ENCODE measurements at places on chromosomes 2 and 18. TPM values are rescaled to one million over a fixed set of nuclear protein-coding genes. Genes with fewer than 3 reads are reported as not detected.
A peak's percentile ranks its signal among the peaks of the same experiment; 100 is the strongest.

ME2 gene
- total RNA-seq, result 137 TPM

IWS1 gene
- 52.5 TPM for total RNA-seq

CFC1 gene
- not detected for total RNA-seq

LTBP1 gene
- 0.14 TPM for total RNA-seq

DTNA gene
- 0.27 TPM for total RNA-seq

SCG2 gene
- not detected for total RNA-seq

MDH1 gene
- 269 TPM for total RNA-seq

LRPPRC gene
- 170 TPM for total RNA-seq

- peaks cover 2% of the 10 kb centered on the region for H3K27me3 ChIP-seq
- H3K4me3 ChIP-seq, result no peak overlapping the region
- DNase-seq, result no peak
- H3K36me3 ChIP-seq, result no peaks in the 10 kb centered on the region
- H3K4me1 ChIP-seq, result peaks cover 9% of the 10 kb centered on the region
- no peak overlapping the region for H3K27ac ChIP-seq
Observed at GRCh38 chr2:74817304-74817675, 16.6 kb upstream of the HK2 start.

GRCh38 chr2:64220894-64221617 is 76.8 kb upstream of the PELI1 start:
- H3K36me3 ChIP-seq, result peaks cover 2% of the 10 kb centered on the region
- no peak overlapping the region for H3K27ac ChIP-seq
- no peaks in the 10 kb centered on the region for H3K27me3 ChIP-seq
- no peak for DNase-seq

- no peak overlapping the region for H3K27ac ChIP-seq
- peaks cover 1% of the 10 kb centered on the region for H3K27me3 ChIP-seq
- H3K4me1 ChIP-seq, result peaks cover 11% of the 10 kb centered on the region
Observed at GRCh38 chr2:7744827-7745226, 827.6 kb downstream of the RNF144A start.

DNA sequence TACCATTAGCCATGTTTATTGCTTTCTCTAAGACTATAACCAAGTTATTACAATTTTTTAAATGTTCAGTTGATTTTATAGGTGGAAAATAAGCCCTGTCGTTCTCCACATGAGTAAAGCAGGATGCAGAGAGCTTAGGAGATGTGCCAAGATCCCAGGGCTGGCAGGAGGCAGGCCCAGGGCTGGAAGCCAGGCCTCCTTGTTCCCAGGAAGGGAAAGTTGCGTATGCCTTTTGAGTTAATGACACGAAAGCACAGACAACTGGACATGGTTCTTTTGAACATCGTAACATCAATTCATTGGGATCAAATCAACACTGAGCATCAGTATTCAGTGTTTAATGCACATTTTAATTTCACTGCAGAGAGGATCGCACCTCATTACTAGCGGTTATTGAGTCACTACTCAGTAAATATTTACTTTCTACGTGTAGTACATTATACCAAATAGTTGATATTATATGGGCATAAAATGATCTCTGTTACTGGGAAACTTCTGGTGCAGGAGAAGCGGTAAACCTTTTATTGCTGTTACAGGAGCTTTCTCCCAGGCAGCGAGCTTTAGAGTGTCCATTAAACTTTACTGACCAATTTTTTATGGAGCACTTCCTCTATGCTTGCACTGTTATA is 60.0 kb downstream of the RNF144A start:
- H3K27ac ChIP-seq, result no peak overlapping the region
- H3K36me3 ChIP-seq, result peaks cover 57% of the 10 kb centered on the region
- no peak overlapping the region for H3K4me3 ChIP-seq
- no peaks in the 10 kb centered on the region for H3K27me3 ChIP-seq
- no peak for DNase-seq

DNA sequence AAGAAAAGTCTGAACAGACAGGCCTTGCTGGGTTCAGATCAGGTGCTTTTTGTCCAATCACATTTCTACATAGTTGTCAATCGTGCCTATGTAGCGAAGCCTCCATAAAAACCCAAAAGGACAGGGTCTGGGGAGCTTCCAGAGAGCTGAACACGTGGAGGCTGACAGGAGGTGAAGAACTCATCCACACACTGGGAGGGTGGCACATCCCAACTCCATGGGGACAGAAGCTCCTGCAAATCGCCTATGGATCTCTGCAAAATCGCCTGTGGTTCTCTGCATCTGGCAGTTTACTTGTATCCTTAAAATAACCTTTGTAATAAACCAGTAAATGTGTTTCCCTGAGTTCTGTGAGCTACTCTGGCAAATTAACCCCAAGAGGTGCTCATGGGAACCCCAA is 12.4 kb downstream of the ALPK2 start:
- no peak for DNase-seq
- H3K27ac ChIP-seq, result no peak overlapping the region
- no peaks in the 10 kb centered on the region for H3K27me3 ChIP-seq
- no peaks in the 10 kb centered on the region for H3K36me3 ChIP-seq
- H3K4me1 ChIP-seq, result peaks cover 40% of the 10 kb centered on the region

DNA sequence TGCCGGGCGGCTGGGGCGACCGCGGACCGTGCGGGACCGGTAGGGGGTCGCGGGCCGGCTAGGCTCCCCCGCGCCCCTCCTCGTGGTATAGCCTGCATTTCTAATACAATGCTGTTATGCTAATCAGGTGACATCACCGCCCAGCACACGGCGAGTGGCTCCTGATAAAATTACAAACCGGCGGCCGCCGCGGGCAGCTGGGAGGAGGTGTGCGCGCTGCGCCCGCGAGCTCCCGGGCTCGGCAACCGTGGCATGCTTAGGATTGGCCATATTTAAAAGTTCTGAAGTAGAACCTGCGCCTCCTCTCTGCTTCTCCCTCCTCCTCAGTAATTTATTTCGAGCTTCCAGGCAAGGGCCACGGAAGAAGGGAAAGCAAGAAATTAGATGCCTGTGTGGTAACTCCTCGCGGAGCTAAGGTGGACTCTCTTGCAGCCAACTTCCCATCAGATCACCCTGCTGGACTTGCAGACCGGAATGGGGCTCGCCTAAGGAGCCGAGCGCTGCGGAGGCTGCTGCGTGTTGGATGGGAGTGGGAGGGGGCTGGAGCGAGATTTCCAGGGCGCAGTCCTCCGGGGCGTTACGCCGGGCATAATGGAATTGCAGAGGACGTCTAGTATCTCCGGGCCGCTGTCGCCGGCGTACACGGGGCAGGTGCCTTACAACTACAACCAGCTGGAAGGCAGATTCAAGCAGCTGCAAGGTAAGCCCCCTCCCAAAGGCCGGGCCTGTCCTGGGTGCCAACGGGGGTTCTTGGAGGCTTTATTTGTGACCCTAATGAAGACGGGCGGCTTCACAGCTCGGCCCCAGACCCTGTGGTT is 102.3 kb downstream of the SPTBN1 start:
- no peaks in the 10 kb centered on the region for H3K27me3 ChIP-seq
- H3K4me1 ChIP-seq, result peaks cover 43% of the 10 kb centered on the region
- H3K4me3 ChIP-seq, result peak overlapping the region; percentile 87
- DNase-seq, result peak; percentile 83

- H3K4me1 ChIP-seq, result no peaks in the 10 kb centered on the region
- no peaks in the 10 kb centered on the region for H3K36me3 ChIP-seq
- DNase-seq, result no peak
- H3K27me3 ChIP-seq, result peaks cover 12% of the 10 kb centered on the region
- H3K27ac ChIP-seq, result no peak overlapping the region
Observed at GRCh38 chr2:34107811-34108210, 508.7 kb upstream of the FAM98A start.

DNA sequence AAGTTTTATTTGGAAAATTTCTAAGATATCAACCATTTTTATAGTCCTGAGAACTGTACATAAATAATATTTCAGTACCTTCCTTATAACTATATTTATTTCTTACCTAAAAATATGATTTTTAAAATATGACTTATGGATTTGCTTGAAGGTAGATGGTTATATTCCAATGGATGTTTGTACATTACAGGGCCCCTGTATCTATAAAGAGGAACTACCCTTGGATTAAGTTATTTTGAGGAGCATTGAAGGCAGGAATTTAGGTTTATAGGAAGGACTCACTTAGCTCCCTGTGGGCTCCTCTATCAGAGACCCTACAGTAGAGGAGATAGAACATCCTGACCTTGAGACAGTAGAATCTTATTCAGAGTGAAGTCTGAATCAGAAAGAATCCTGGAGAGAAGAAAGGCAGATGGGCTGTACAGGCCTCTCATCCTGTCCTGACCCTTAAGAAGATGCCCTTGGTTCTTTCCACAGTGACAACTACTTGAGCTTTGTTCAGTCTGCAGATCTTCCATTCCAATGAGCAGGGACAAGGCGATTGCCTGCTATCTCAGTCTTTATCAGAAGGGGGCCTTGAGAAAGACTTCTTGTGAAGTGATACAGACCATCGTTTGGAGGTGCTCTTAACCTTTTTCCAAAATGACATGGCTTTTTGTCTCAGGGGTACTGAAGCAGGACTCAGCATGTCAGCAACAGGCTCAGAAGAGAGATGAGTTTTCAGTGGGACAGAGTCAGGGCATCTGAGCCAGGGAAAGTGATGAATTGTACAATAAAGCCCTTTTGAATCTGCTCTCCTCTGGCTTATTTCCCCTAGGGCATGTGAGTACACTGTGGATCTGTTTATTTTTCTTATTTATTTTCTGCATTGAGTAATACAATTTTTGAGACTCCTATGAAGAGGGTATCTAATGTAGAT is 20.9 kb downstream of the OXER1 start:
- H3K4me3 ChIP-seq, result no peak overlapping the region
- H3K27ac ChIP-seq, result no peak overlapping the region
- no peaks in the 10 kb centered on the region for H3K27me3 ChIP-seq
- no peak for DNase-seq

- no peaks in the 10 kb centered on the region for H3K4me1 ChIP-seq
- H3K27ac ChIP-seq, result no peak overlapping the region
- no peaks in the 10 kb centered on the region for H3K36me3 ChIP-seq
- no peak for DNase-seq
- no peak overlapping the region for H3K4me3 ChIP-seq
Observed at GRCh38 chr18:11761553-11761952, 72.5 kb downstream of the GNAL start.

DNA sequence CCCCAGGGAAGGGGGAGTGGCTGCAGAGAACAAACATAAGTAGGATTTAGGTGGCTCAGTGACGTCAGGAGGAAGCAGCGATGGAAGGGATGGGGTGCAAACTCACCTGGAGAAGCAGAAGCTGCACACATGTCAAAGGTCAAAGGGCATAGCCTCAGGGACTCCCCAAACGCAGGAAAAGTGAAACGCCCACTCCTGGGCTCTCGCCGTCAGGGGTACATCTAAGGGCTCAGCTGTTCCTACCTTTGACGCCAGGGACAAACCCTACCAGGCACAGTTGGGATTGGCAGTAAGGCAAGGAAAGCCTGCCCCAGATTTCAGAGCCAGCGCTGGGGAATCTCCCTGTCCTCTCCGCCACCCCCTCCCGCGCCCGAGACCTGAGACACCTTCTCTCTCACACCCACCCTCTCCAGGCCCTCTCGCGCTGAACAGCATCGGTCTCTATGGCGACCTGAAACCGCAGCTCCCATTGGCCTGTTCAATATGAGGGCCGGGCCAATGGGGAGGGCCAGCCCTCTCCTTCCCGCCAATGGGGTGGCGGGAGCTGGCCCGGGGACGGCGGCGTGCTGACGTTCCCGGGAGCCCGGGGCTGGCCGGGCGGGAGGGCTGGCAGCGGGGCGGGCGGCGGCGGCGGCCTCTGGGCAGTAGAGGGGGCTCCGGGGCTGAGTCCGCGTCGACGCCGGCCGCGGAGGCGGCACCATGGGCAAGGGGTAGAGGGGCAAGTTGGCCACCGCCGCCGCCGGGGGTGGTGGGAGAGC is at the start of the genes CCDC148 and PKP4:
Gene CCDC148 (minus strand): TSS at position 445 of the 758 bp plus-strand sequence. CDS start 314 bp downstream, at position 131.
Gene PKP4 (plus strand): TSS at position 644 of the 758 bp plus-strand sequence. CDS start 76,233 bp downstream, outside the sequence.
- no peaks in the 10 kb centered on the region for H3K27me3 ChIP-seq
- peak within 1 kb of the TSS; percentile 79 for H3K27ac ChIP-seq
- peak; percentile 94 for DNase-seq

DNA sequence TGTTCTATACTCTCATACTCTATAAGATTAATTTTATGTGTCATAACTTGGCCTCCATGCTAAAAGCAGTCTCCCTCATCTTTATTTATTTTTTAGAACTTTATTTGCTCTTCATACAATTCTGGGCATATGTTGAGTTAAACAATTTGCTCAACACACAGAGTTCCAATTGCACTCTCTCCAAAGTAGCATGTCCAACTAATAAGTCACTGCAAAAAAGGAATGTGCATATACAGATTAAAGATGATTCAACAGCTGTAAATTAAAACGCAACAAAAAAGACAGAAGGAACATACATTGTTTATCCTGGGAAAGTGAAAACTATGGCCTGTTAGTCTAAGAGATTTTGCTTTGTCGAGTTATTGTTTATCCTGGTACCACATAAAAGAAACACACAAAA is 277.7 kb upstream of the ACVR2A start:
- no peaks in the 10 kb centered on the region for H3K4me1 ChIP-seq
- H3K27ac ChIP-seq, result no peak overlapping the region
- H3K36me3 ChIP-seq, result no peaks in the 10 kb centered on the region
- H3K4me3 ChIP-seq, result no peak overlapping the region
- H3K27me3 ChIP-seq, result no peaks in the 10 kb centered on the region

GRCh38 chr2:48984922-48985321 is 169.4 kb downstream of the FSHR start:
- no peaks in the 10 kb centered on the region for H3K36me3 ChIP-seq
- no peak for DNase-seq
- peaks cover 3% of the 10 kb centered on the region for H3K27me3 ChIP-seq
- no peaks in the 10 kb centered on the region for H3K4me1 ChIP-seq
- H3K4me3 ChIP-seq, result no peak overlapping the region

- no peaks in the 10 kb centered on the region for H3K36me3 ChIP-seq
- no peak overlapping the region for H3K4me3 ChIP-seq
- H3K27ac ChIP-seq, result no peak overlapping the region
- H3K4me1 ChIP-seq, result no peaks in the 10 kb centered on the region
Observed at GRCh38 chr2:121898483-121898882, 143.0 kb downstream of the TSN start.

DNA sequence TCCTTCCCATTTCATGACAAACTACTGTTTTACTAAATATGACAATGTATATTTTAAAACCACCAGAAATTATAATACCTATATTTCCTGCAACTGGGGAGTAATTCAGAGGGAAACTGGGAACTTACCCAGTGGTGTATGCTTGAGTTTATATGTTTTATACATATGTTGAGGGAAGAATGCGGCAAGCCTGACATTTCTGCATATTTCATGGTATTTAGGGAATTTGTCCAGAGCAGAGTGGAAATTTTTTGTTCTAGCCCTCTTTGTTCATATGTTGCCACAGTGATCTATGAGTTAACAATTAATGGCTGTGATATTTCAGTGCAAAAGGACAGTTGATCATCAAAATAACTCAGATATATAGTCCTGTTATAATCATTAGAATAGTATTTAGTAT is 230.8 kb upstream of the VWC2L start:
- DNase-seq, result no peak
- no peak overlapping the region for H3K27ac ChIP-seq
- no peak overlapping the region for H3K4me3 ChIP-seq
- no peaks in the 10 kb centered on the region for H3K36me3 ChIP-seq
- no peaks in the 10 kb centered on the region for H3K4me1 ChIP-seq

- peaks cover 3% of the 10 kb centered on the region for H3K36me3 ChIP-seq
- H3K4me1 ChIP-seq, result peaks cover 4% of the 10 kb centered on the region
- no peak overlapping the region for H3K27ac ChIP-seq
- no peak overlapping the region for H3K4me3 ChIP-seq
Observed at GRCh38 chr2:201507725-201508124, 56.2 kb downstream of the STRADB start.

GRCh38 chr2:234333168-234334130 is 163.4 kb downstream of the ARL4C start:
- H3K36me3 ChIP-seq, result no peaks in the 10 kb centered on the region
- no peak for DNase-seq

GRCh38 chr2:9236045-9236344 is 29.4 kb downstream of the ASAP2 start:
- no peak overlapping the region for H3K4me3 ChIP-seq
- H3K27ac ChIP-seq, result no peak overlapping the region
- no peak for DNase-seq
- H3K4me1 ChIP-seq, result no peaks in the 10 kb centered on the region

- DNase-seq, result no peak
- H3K27me3 ChIP-seq, result no peaks in the 10 kb centered on the region
- H3K36me3 ChIP-seq, result no peaks in the 10 kb centered on the region
- no peak overlapping the region for H3K27ac ChIP-seq
Observed at GRCh38 chr2:221521233-221521845, 50.8 kb downstream of the EPHA4 start.
